Left colon (tissue), 2 donors: ENCODE measurements at places on chromosomes 16 and 17. TPM values are rescaled to one million over a fixed set of nuclear protein-coding genes. Genes with fewer than 3 reads are reported as not detected.

SLC5A2 gene
- 0.28 TPM for total RNA-seq

CCL1 gene
- not detected for total RNA-seq

- no peak for DNase-seq
Measured at GRCh38 chr16:78892951-78893733, 707.4 kb downstream of the MAF start.

- DNase-seq: no peak
Measured at GRCh38 chr17:49555495-49556222, 20.0 kb upstream of the NXPH3 start.

GRCh38 chr17:54935471-54935870 lies 33.0 kb downstream of the COX11 start:
- no peak for DNase-seq

RNU2-1 gene
- total RNA-seq: 4,822 TPM

DNA sequence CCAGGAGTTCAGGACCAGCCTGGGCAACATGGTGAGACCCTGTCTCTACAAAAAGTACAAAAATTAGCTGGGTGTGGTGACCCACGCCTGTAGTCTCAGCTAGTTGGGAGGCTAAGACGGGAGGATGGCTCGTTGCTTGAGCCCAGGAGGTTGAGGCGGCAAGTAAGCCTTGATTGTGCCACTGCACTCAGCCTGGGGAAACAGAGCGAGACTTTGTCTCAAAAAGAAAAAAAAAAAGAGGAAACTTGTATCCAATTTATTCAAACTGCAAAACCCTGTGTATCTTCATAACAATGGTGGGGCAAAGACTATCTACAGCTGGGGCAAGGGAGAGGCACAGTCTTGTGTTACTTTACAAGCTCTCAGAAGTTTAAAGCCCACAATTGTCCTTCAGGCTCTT lies 21.5 kb downstream of the GRB7 start:
- no peak for DNase-seq

DNA sequence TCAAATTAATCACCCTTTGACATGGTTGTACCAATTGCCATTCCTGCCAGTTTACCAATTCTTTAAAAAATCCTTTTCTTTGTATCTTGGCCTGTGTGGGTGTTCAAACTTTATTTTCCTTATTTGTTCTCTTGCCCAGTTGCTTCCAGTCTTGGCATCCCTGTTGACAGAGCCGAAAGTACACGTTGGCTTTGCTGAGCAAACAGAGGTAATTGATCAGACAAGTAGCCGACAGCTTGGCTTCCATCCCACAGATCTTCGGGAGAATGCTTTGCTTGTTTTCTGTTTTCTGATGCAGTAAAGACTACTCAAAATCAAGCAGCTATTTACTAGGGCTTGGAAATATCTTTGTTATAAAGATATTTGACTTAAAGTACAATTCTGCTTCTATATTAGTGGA lies 506.8 kb upstream of the SALL1 start:
- no peak for DNase-seq

DNA sequence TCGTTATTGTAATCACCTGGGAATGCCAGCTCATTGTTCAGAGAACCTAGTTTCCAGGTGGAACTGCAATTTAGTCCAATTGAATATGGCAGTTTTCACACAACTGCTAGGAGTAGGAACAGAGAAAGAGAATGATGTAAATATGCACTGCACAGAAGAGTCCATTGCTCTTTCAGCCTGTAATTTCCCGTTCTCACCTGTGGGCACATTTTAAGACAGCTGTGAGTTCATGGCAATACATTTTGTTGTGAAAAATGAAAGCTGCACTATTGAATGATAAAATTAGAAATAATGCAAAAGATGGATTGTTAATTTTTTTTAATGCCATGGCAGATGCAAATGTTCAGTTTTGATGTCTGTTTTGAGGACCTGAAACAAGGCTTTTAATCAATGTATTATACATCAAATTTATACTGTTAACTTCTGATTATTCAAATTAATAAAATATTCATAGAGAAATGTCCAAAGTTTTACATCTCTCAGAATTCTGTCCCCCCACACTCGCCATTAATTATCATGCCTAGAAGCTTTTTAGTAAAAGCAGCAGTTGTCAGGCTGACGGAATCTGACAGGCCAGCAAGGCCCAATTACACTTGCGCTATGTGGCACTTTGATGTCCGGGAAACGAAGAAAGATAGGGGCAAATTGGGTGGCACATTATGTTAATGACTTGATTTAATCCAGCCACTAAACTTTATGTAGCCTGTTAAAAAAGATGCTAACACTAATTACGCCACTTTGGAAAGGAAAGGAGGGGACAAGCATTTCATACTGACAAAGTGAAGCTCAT lies 72.2 kb downstream of the RPGRIP1L start:
- DNase-seq: no peak

GRCh38 chr16:813204-813915 lies 12.8 kb upstream of the GNG13 start:
- peak; percentile 61 for DNase-seq

TBC1D3G gene
- not detected for total RNA-seq

GRCh38 chr16:23784811-23785447 lies 30.1 kb downstream of the CHP2 start:
- DNase-seq: no peak

- DNase-seq: no peak
Measured at GRCh38 chr17:78438694-78439325, 60.4 kb downstream of the PGS1 start.

- no peak for DNase-seq
Measured at GRCh38 chr16:55052741-55053415, 122.2 kb downstream of the IRX5 start.

DNA sequence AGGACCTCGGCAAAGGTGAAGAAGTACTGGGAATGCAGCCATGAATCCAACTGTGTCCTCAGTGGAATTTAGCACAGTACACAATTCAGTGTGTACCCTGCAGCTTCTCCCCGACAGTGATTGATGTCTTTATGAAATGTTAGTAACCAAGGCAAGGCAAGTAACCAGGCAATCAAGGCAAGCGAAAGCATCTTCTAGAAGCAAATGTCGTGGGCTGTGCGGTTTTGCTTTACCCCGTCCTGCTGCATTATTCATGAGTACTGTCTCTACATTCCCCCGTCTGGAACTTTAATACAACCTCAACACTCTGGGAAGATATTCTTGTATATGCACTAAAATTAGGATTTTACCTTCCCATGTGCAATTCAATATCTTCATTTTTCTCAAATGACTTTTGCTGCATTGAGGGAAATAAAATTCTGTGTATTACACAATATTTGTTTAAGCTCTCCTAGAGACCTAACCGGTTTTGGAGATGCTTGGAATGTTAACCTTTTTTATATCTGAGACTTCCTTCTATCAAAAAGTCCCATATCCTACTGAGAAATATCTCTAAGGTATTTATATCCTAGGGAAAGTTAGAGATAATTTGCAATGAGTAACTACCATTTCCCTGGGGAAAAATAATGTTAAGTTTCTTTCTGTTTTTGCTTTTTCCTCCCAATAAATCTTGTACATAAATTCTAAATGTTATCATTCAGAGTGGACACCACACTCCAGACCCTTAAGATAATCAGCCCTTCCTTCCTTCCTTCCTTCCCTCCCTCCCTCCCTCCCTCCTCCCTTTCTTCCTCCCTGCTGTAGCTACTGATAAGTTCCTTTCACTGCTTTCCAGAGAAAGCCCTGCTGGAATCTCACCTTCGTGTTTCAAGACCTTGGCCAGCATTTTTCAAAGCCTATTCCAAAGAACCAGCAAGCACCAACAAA lies 51.9 kb upstream of the ADORA2B start:
- no peak for DNase-seq

ITGAL gene
- 7.3 TPM for total RNA-seq

DNA sequence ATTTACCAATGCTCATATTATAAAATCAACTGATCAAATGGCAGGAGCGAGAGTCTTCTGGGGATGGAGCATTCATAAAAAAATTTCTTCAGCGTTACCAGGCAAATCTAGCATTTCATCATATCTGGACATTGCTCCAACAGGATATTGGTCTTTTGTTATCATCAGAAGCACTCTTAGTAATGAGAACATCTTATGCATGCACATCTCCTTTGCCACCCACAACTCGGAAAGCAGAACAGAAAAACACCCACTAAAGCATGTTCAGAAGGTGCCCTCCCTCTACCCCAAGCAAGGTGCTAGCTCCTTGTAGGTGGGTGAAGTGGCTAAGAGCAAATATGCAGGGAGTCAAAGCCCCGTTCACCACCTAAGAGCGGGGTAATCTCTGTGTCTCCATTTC lies 18.9 kb downstream of the ARHGAP17 start:
- DNase-seq: no peak

- no peak for DNase-seq
Measured at GRCh38 chr16:84156342-84156784, 11.3 kb downstream of the DNAAF1 start.

- no peak for DNase-seq
Measured at GRCh38 chr17:16569358-16569712, 331 bp upstream of the ZNF287 start.

GAS2L2 gene
- total RNA-seq: not detected

DNA sequence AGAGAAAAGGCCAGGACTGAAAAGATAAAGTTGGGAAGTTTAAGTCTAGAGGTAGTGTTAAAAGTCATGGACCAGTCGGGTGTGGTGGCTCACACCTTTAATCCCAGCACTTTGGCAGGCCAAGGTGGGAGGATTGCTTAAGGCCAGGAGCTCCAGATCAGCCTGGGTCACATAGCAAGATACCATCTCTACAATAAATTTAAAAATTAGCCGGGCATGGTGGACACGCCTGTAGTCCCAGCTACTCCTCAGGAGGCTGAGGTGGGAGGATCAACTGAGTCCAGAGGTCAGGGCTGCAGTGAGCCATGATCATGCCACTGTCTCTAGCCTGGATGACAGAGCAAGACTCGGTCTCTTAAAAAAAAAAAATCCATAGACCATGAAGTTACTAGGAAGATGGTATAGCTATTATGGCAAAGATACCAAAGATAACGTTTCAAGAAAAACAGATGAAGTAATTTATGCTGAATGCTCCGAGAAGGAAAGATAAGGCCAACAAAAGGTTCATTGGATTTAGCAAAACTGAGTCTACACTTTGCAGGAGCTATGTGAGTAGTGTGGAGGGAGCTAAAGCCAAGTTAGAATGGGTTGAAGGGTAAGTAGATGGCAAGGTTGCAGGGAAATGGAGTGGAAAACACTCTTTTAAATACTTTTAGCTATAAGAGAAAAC lies 11.7 kb downstream of the TRIM37 start:
- DNase-seq: no peak

DNA sequence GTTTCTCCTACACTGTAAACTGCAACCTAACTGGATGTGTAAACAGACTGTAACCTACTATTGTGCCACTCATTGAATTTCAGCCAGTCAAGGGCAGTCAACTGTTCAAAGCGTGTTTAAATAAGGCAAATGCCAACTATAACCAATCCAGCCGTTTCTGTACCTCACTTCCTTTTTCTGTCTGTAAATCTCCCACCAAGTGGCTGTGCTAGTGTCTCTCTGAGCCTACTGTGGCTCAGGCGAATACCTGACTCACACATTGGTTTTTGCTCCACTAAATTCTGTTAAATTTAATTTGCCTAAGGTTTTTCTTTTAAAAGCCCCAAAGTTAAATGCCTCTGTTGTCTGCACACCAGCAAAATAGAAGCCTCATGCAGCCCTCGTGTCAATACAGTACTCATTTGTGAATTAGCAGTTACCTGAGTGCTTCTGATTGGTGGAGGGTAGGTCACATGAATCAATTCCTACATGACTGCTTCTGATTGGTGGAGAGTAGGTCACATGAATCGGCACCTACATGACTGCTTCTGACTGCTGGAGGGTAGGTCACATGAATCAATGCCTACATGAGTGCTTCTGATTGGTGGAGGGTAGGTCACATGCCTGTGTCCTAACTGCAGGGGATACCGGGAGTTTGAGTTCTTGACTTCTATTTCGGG lies 31.1 kb upstream of the CCR7 start:
- no peak for DNase-seq

- peak; percentile 52 for DNase-seq
Measured at GRCh38 chr17:49218941-49219913, 8.7 kb downstream of the ABI3 start.

- DNase-seq: peak; percentile 21
Measured at GRCh38 chr17:61415374-61416210, 15.9 kb downstream of the TBX2 start.

GLIS2 gene
- total RNA-seq: 3.6 TPM

MT1G gene
- total RNA-seq: 22.4 TPM

GRCh38 chr16:77838597-77839255 lies 50.4 kb downstream of the VAT1L start:
- DNase-seq: no peak

GRCh38 chr16:70160821-70161220 lies 12.8 kb upstream of the CLEC18C start:
- peak; percentile 26 for DNase-seq

DNA sequence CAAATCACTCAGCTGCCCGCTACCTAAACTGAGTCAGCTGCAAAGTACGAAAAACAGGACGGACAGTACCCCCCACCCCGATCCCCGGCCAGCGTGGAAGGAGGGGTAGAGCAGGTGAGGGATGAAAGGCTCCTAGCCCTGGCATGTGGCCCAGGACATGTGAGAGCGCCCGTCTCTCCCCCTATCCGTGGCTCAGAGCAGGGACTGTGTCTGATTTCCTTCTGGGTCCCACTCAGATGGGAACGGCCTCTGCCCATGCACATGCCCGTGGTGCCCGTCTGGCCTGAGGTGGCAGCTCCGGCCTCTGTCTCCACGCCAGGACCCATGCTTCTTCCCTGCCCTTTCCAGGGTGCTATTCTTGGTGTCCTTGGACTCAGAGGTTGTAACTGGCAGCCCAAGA lies 30.2 kb upstream of the RASD1 start:
- peak; percentile 44 for DNase-seq

SLC9A5 gene
- 1.3 TPM for total RNA-seq

DNA sequence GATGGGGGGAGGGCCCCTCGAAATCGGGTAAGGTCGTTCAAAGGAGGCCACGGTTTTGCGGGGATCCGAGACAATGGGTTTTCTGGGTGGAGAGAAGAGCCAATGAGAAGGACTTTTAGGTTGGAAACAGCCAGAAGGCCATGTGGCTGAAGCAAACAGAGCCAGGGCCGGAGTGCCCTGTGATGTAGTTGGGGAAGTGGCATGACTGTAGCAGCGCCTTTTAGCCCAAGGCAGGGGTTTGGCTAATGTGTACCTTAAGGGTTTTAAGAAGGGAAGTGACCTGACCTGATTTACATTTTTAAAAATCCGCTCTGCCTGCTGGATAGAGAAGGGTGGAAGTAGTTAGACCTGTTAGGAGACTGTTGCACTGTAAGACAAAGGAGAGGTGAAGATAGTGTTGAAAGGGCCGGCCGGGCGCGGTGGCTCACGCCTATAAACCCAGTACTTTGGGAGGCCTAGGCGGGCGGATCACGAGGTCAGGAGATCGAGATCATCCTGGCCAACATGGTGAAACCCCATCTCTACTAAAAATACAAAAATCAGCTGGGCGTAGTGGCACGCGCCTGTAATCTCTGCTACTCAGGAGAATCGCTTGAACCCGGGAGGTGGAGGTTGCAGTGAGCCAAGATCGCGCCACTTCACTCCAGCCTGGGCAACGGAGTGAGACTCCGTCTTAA lies 1.0 kb downstream of the LYRM1 start:
- DNase-seq: peak; percentile 60
